ENCODE measurements at places on chromosomes 11 and 22. TPM values are rescaled to one million over a fixed set of nuclear protein-coding genes. Genes with fewer than 3 reads are reported as not detected.
A peak's percentile ranks its signal among the peaks of the same experiment; 100 is the strongest.

GRCh38 chr22:37601203-37601539 lies 7.5 kb upstream of the GGA1 start:
- DNase-seq = no peak

DNA sequence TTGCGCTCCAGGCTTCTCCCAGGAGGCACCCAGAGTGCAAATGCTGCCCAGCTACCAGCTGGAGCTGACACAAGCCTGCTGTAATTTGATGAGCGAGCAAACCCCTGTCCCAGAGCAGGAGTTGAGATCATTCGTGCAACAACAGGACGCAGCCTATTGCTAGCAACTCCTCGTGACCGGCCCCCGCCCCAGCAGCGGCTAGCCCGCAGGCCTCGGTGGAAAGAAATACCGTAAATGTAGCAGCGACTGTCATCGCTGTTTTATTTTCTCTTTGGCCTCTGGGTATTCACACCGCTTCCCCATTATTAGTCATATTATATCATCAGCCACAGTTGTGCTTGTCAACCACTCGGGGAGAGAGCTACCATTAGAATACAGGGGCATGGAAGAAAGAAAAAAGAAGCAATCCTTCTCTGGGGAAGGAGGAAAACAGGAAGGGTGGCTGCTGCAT lies 59.2 kb upstream of the ATXN10 start:
- peak; percentile 84 for DNase-seq

GRCh38 chr11:121722431-121723245 lies 269.9 kb upstream of the SORL1-AS1 start:
- peak; percentile 97 for DNase-seq

DNA sequence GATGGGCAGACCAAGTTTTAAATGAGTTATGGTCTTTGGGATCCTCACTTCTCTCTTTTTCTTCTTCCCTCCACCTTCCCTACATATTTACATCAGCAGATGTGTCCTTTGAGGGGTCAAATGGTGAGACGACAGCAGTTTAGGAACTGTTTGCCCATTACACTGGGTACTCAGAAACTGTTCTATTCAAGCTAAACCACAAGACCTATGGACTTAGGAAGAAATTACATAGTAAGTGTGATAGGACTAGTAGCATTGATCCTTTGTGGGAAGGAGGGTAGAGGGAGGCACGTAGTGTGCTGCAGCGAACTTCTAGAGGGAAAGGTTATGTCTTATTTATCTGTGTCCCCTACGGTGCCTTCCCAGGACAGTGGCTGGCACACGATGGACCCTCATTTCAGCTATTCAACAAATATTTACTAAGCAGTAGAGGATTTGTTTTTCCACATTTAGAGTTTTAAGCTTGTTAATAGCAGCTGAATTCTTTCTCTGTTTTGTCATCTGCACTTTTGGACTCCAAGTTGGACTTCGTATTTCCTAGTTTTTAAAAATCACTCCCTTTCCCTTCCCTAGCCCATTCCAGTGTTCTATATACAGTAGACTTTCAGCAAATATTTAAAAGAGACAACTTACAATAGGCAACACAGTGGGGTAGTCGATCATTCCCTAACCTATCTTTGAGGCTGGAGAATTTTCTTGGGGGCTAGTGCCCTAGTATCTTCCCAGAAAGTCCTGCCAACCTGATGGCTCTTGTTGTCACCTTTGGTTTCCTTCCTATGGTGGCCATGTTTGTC lies 13.9 kb downstream of the FZD4 start:
- no peak for DNase-seq

DNA sequence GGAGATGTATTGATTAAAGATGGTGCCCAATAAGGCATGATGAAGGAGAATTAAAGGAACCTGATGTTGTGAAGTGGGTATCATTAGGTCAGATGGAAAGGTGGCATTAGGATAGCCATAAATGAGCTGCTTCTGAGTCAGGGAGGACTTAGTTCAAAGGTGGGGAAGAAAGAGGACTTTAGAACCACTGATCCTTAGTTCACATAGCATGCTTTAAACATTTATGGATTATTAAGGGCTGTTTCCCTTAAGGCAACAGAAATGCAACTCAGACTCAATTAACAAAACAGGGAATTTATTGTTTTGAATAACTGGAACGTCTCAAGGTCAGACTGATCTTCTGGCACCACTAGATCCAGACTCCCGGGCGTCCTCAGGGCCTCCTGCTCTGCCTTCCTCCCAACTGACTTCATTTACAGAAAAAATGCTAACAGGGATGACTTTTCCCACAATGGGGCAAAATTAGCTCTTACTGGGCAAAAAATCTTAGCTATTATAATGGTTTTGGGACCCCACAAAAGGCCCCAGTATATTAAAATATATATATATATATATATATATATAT lies 1526.0 kb downstream of the TBC1D22A start:
- DNase-seq = no peak

GRCh38 chr11:100735949-100736675 lies 49.0 kb downstream of the ARHGAP42 start:
- DNase-seq = no peak

- DNase-seq = no peak
Observed at GRCh38 chr11:78253797-78254196, 65.1 kb downstream of the USP35 start.

DNA sequence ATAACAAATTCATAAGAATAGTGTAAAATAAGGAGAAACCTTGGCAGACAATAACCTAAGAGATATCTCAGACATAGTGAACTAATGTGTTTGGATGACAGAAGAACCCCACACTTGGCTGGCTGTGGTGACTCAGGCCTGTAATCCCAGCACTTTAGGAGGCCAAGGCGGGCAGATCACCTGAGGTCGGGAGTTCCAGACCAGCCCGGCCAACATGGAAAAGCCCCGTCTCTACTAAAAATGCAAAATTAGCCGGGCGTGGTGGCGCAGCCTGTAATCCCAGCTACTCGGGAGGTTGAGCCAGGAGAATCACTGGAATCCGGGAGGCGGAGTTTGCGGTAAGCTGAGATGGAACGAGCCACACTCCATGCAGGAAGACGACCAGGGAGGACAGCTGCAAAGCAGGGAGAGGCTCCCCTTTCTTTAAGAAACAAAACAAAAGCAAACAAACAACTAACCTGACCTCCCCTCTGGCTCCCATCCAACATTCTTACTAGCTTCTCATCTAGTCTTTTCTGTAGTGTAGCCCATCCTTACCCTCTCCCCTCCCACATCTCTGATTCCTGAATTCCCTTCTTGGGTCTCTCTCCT lies 84.2 kb downstream of the ZNF280B start:
- DNase-seq = no peak

- peak; percentile 86 for DNase-seq
Observed at GRCh38 chr22:42270510-42271190, at the start of gene TCF20. Gene TCF20, minus strand, starts transcription at chr22:42270653. Its CDS starts 55,348 bp downstream, at chr22:42215305.

DNA sequence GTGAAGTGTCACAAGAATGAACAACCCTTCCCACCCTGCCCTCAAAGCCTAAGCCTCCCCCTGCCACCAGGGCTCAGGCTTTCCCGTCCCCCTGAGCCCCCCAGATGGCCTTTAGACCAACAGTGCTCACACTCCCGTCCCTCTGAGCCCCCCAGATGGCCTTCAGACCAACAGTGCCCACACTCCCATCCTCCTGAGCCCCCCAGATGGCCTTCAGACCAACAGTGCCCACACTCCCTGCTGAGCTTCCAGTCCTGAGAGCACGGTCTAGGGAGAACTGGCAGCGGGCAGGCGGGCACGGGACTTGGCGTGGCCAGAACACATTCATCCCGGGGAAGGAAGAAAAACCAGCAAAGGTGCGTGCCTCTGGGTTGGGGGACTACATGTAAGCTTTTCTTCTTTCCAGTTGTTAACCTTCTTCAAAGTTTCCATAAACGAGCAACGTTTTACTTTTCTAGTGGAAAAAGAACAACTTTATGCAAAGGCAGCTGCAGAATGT lies 2.5 kb downstream of the MRGPRG start:
- DNase-seq = no peak

DNA sequence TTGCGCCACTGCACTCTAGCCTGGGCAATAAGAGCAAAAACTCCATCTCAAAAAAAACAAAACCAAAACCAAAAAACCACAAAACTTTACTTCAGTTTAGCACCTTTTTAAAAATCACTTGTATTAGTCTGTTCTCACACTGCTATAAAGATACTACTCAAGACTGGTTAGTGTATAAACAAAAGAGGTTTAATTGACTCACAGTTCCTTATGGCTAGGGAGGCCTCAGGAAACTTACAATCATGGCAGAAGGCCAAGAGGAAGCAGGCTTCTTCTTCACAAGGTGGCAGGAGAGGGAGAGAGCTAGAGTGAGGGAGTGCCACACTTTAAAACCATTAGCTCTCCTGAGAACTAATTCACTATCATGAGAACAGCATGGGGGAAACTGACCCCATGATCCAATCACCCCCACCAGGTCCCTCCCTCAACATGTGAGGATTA lies 261.3 kb downstream of the TMEM135 start:
- DNase-seq = no peak

GRCh38 chr22:35150183-35151107 lies 84.5 kb downstream of the ISX start:
- peak; percentile 69 for DNase-seq

The LRRC51 gene
- 14.8 TPM for total RNA-seq

The TSGA10IP gene
- total RNA-seq = not detected

The OR51B2 gene
- total RNA-seq = 0.66 TPM

The CCDC81 gene
- 0.55 TPM for total RNA-seq

The PANX3 gene
- total RNA-seq = not detected

The NXPE4 gene
- 0.36 TPM for total RNA-seq

The SLC22A9 gene
- total RNA-seq = not detected

Measured in sigmoid colon (tissue), 7 donors.